ENCODE measurements at places on chromosomes 6 and 20.

DNA sequence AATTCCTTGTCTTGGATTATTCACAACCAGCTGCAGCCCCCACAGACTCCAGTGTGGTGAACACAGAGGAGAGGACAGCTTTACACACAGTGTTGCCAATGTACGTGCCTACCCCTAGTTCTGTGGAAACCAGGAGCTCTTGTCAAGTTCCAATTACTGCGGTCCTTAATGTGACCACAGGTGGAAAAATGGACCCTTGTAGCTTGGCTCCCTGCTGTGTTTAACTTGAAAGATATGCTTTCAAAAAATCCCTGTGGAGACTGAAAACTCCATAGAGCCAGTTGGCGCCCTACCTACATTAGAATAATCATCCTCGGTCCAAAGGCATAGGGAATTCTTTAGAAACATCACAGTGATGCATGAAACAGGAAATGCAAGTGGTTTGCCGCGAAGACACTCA, 118.3 kb upstream of the SLC22A23 start:
- no peak for DNase-seq

DNA sequence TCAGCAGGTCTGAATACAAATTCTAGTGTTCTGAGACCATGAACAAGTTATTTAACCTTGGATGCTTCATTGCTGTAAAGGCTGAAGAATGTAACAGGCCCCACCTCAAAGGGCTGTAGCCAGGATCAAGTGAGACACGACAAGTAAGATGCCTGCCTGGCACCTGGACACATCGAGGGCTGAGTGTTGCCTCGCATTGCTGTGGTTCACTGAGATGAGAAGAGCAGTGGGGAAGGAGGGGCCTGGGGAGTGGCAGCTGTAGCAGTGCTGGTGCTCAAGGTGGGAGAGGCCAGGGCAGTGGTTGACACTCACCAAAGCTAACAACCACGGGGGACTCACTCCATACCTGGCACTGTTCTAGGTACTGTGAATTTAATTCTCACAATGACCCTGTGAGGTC, 187.8 kb downstream of the KIF16B start:
- no peak for DNase-seq

GRCh38 chr6:15475872-15476271, 187.0 kb downstream of the DTNBP1 start:
- DNase-seq = no peak

GRCh38 chr6:140300331-140300730, 925.9 kb upstream of the CITED2 start:
- no peak for DNase-seq

- DNase-seq = no peak
Measured at GRCh38 chr20:14673164-14673563, 335.8 kb upstream of the FLRT3 start.

DNA sequence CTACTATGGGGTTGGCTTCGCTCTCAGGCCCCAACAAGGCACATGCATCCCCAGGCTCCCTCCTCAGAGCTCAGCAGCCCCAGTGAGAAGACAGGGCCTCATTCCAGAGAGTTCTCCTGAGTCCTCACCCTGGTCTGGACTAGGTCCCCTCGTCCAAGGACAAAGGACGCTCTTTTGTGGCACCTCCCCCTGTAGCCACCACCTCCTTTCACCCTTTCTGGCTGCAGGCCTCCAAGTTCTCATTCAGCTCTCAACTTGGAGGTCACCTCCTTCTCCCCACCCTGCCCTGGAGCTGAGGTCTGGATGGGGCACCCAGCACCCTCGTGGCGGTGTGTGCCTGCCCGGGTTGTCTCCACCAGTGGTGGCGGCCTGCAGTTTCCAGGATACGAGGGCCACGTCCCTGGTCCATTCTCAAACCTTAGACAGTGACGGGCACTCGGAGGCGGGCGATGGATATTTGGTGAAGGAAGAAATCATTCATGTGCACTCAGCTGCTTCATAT, 2.5 kb downstream of the UNC93A start:
- no peak for DNase-seq

DNA sequence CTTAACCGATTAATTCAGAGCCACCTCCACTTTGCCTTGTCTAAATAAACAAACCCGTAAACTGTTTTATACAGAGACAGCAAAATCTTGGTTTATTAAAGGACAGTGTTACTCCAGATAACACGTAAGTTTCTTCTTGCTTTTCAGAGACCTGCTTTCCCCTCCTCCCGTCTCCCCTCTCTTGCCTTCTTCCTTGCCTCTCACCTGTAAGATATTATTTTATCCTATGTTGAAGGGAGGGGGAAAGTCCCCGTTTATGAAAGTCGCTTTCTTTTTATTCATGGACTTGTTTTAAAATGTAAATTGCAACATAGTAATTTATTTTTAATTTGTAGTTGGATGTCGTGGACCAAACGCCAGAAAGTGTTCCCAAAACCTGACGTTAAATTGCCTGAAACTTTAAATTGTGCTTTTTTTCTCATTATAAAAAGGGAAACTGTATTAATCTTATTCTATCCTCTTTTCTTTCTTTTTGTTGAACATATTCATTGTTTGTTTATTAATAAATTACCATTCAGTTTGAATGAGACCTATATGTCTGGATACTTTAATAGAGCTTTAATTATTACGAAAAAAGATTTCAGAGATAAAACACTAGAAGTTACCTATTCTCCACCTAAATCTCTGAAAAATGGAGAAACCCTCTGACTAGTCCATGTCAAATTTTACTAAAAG, 2.7 kb downstream of the FOXC1 start:
- no peak for DNase-seq

DNA sequence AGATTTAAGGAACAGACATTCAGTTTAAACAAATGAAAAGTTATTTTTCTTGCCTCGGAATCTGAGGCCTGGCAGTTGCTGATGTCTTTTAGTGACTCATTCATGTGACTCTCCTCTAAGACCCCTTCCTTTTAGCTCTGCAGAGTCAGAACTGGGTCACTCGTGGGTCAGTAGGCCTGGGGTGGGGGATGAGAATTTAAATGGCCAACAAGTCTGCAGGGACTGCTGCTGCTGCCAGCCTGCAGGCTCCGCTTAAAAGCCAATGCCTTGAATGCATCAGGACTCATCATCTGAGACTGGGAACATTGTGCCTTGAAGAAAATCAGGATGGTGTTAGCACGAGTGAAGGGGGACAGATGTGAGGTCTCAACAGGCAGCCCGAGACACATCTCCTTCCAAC, 404.3 kb downstream of the CDH26 start:
- no peak for DNase-seq

DNA sequence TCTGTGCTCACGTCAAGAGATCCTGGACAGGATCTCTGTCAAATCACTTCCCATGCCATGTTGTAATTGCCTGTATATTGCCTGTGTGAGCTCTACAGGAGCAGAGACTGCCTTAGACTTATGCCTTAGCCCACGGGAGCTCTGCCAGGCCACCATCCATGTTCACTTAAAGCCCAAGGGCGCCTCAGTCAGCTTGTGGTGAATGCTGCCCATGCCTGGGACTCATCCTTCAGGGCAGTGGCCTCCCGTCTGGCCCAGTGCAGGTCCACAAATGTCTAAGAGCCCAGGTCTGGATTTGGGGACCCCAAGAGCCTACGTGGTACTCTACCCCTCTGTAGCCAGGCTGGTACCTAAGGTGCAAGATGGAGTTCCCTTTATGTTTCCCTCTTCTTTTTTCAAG, 22.4 kb upstream of the BPIFA2 start:
- DNase-seq = no peak

GRCh38 chr20:41393705-41394066, 27.1 kb upstream of the EMILIN3 start:
- DNase-seq = no peak

GRCh38 chr20:24754691-24755090, 194.4 kb upstream of the CST7 start:
- DNase-seq = no peak

GRCh38 chr6:122400121-122400450, 634 bp downstream of the HSF2 start:
- peak; percentile 38 for DNase-seq

GRCh38 chr6:73942592-73943186, 246.7 kb downstream of the CD109 start:
- no peak for DNase-seq

DNA sequence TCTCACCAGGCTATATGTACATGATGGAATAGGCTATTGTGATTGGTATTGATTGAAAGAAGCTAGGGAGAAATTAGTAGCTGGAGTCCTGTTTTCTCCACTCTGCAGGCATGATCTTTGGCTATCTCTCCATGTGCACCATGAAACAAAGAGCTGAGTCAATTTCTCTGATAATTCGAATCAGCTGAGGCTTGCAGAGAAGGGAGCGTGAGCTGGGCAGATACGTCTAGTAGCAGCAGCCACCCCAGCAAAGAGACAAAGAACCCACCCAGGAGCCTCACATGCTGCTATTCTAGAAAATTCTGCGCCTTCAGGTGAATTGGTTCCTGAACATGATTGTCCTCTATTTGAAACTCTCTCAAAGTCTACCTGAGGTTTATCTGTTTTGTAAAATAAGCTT, 6.9 kb upstream of the SGK1 start:
- no peak for DNase-seq

GRCh38 chr6:122482750-122483080, 11.1 kb upstream of the SERINC1 start:
- DNase-seq = no peak

- DNase-seq = peak; percentile 53
Measured at GRCh38 chr20:21557241-21558020, 43.6 kb upstream of the NKX2-2 start.

GRCh38 chr20:60948224-60948623, 303.8 kb upstream of the CDH4 start:
- no peak for DNase-seq

- no peak for DNase-seq
Measured at GRCh38 chr6:54050750-54051149, 60.5 kb upstream of the MLIP start.

DNA sequence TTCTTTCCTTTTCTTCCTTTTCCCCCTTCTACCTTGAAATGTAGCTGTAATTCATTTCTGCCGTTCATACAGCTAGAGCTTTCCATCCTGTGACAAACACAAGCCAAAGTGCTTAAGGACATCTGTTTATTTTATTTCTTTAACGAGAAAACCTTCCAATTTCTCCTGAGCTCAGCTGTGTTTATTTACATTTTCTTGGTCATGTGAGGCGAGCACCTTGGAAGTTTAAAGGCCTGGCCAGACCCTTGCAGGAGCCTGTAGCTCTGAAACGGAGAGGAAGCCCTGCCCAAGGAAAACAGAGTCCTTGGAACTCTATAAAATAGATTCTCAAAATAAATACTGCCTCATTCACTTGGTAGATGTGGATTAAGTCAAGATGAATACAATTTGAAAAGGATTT, 223.1 kb downstream of the EYA2 start:
- DNase-seq = no peak

DNA sequence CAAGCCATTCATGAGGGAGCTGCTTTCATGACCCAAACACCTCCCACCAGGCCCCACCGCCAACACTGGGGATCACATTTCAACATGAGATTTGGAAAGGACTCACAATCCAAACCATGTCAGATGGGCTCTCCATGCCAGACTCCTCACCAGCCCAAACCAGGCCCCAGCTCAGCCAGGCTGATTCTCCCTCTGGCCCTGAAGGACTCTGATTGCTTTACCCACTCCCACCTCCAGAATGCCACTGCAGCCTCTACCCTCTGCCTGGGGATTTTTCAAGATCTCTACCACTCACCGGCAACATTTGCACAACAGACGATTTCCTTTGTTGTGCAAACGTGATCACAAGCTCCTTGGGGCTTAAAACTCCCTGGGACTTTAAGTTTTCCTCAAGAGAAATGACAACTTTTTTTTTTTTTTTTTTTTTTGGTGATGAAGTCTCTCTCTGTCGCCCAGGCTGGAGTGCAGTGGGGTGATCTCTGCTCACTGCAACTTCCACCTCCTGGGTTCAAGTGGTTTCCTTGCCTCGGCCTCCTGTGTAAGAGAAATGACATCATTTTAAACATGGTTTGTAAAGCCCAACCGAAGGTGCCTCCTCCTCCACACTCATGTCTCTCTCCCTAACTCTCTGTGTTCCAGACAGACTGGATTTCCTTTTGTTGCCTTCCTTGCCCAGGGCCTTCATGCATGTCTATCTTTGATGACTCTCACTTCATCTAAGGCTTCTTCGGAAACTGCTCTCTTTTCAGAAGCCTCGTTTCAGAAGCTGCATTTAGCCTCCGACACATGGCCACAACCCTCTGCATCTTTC, 147.0 kb downstream of the CDH26 start:
- no peak for DNase-seq

GRCh38 chr20:61385296-61385695, 133.2 kb downstream of the CDH4 start:
- no peak for DNase-seq

DNA sequence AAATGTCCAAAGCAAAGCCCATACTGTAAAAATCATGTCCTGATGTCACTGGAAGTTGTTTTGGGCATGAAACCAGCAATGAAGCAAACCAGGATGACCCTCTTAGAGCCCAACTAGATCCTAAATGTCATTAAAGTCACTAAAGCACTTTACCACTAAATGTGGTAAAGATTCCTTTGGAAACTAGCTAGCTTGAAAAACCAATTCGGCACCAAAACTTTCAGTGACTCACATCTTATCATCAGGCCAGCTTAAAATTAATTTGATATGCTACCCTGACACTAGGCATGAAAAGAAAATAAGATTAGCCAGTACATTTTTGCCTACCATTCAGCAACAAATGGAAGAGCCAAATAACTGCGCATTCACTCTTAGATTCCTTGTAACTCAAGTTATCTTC, 145.8 kb downstream of the PACRG start:
- no peak for DNase-seq

DNA sequence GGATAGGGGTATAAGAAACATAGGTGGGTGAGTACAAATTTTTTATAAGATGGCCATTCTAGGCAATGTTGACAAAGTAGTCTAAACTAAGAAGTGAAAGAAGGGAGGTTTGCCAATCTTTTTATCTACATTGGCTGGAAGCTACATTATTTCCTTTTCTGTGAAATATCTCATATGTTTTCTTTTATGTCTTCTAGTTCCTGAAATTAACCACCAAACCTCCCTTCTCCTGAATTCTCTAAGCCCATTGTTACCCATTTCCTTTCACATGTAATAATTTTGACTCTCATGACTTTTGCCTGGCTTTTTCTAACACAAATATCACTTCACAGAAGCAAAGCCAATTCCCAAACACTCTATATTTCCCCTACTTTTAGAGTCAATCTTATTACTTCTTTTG, 496.2 kb upstream of the JAG1 start:
- no peak for DNase-seq

DNA sequence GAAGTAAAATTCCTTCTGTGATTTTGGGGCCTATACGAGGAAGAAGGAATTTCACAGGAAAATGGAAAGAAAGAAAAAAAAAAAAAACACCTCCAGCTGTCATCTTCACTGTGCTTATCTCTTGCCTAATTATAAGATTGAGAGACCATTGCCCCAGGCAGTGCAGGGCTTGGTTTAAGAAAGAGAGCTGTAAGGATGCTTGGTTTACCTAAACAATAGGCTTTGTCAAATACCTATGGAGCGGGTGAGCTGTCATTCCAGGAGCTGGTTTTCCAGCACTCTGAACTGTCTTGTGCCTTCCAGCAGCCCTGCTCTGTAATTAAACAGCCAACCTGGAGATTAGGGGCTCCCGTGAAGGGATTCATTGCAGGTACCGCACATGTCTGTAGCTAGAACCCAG, 137.8 kb downstream of the EDN3 start:
- DNase-seq = no peak
